ENCODE measurements at places on chromosomes 5 and 9.

GRCh38 chr5:98663521-98663920, 109.9 kb upstream of the RGMB start:
- no peak for DNase-seq

DNA sequence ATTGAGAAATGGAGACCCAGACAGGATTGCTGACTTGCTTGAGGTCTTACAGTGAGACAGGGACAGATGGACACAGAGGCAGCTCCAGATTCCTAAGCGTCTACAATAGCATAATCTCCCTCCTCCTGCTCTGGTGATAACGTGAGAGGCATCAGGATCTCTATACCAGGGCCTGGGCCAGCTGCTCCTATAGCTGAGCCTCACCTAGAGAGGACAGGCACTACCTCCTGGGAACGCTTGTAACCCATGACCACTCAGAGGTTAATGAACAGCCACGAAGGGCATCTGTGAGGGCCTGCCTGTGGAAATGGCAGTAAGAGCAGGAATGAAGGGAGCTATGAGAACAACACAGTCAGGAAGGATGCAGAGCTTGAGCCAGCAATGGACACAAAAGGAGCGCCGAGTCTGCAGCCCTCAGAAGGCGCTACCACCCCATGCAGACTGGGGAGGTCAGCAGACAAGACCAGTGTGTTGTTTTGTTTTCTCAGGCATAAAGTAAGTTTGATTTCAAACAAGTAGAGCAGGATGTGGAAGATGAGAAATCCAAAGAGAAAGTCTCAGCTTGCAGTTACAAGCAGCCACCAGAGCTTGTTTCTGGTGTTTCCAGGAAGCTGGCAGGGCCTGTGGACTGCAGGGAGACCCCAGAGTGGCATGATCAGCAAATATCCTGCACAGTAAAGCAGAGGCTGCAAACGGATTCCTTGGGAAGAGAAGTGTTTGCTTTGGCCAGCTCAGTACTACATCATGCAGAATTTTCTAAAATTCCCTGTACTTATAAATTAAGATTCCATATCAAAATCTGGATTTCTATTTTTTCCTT, 17.4 kb downstream of the ANKS6 start:
- DNase-seq = no peak

GRCh38 chr5:120790339-120790738, 326.2 kb downstream of the PRR16 start:
- no peak for DNase-seq

DNA sequence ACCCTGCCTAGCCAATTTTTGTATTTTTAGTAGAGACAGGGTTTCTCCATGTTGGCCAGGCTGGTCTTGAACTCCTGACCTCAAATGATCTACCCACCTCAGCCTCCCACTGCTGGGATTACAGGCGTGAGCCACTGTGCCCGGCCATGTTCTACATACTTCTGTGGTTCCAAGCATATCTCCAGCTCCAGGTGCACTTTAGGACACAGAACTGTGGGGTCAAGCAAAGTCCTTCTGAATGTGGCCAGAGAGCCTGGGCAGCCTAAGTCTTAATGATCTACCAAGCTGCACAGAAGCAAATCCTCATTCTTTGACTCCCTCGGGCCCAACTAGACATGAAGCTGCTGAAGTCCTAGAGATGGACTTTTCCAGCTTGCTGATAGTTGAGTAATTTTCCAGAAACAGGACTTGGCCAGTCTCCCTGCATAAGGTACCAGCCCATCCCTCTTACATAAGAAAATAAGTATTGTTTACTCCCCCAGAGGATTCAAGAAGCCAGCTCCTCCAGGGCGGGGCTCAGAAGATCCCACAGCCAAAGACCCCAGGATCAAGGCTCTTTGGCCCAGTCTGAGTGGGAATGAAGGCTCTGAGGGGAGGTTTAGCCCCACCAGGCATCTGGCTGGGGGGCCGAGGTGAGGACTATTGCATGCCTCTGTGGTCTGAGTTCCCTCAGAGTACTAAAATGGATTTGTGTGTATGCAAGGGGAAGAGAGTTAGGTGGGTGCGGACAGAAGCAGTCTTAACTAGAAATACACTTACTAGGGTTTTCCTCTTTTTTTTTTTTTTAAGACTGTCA, 8.7 kb downstream of the CLTB start:
- DNase-seq = no peak

DNA sequence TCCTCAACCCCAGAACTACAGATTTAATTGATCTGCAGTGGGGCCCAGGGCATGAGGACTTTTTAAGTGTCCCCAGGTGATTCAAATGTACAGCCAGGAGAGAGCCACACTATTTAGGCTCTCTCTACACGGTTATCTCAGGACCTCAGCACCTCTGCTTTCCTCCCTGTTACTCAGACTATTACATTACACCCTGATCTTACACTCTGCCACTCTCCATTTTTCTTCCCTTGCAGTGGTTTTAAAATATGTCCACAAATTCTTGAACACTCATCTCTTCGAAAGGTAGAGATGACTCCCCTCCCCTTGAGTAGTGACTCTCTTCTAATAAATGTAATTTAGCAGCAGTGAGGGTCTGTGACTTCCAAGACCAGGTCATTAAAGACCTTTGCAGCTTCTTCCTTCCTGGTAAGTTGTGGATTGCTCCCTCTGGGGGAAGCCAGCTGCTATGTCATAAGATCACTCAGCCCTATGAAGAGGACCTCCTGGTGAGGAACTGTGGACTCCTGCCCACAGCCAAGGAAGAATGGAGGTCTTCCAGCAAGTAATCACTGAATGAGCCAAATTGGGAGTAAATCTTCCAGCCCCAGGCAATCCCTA, 87.5 kb upstream of the SSBP2 start:
- peak; percentile 64 for DNase-seq

All from islet precursor cell (in vitro differentiated cells).